ENCODE measurements at places on chromosomes 1 and 21.
A peak's percentile ranks its signal among the peaks of the same experiment; 100 is the strongest.

DNA sequence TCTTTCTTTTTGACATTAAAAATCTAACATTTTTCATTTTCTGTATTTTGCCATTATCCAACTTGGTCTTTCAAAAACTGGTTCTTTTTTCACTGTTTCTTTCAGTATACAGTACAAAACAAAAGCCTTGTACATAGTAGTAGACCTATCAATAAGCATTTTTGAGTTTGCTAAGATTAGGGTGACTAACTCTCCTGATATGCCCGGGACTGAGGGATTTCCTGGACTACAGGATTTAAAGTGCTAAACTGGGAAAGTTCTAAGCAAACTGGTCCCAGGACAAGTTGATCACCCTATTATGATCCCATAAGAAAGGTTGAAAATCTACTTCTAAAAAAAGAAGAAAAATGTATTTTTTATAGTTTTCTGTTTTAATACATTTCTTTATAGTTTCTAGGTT lies 120.9 kb downstream of the USP25 start:
- DNase-seq: no peak

DNA sequence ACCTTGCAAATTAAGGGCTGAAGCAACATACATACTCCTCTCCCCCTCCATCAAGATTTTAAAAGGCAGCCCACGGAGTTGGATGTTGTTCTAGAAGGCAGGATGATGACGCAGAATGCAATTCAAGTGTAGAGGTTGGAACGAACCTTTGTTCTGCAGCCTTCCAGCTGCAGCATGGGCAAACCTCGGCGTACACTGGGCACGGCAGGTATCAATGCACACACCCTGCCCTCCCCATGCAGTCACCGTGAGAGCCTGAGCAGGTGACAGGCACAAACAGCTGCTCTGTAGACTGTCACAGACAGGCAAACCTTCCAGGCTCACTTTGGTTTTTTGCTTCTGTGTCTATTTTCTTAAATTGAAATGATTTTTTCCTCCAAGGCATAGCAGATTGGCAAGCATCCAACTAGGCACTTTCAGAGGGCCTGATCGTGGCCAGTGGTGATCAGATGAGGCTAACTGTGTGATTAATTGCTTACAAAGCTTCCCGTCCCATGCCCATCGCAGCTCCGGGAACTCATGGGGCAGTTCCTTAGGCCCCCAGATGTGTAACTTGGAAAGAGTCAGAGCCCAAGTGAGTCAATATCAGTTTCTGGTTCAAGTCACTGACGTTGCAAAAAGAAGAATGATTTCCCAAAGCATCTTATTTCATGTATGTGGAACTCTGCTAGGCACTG lies 82.3 kb downstream of the ITPKB start:
- no peak for DNase-seq

GRCh38 chr1:114003431-114003830 lies 24.2 kb downstream of the OLFML3 start:
- DNase-seq: no peak

DNA sequence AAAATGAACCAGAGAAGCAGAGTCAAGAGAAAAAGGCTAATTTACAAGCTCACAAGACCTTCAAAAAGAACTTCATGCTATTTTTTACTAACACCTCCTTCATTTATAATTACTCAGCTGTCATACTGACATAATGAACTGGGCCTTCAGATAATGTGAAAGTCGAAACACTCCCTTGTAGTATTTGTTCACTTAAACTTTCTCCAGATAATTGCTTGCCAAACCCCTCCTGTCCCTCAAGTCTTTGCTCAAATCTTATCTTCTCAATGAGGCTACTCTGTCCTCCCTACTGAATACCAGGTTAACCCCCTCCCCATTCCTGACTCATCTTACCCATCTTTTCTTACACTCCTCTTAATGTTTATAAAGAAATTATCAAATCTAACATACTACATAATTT lies 11.1 kb upstream of the MAP3K21 start:
- DNase-seq: no peak

DNA sequence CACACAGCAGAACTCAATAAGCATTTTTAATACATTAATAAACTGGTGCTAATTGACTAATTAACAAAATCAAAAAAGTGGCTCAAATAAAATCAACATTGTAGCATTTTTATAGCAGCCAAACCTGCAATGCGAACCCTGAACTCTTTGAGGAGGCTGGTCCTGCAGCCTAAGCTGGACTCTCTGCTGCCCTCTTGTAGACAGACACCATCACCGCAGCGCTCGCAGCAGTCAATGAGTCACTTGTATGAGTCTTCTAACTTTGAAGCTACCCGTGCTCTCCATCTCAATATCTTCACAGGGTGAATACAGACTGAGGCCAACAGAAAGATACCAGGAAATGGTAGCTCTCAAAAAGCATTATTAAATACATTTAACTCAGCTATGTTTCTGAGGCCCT lies 9.7 kb upstream of the KRTAP7-1 start:
- peak; percentile 30 for DNase-seq

DNA sequence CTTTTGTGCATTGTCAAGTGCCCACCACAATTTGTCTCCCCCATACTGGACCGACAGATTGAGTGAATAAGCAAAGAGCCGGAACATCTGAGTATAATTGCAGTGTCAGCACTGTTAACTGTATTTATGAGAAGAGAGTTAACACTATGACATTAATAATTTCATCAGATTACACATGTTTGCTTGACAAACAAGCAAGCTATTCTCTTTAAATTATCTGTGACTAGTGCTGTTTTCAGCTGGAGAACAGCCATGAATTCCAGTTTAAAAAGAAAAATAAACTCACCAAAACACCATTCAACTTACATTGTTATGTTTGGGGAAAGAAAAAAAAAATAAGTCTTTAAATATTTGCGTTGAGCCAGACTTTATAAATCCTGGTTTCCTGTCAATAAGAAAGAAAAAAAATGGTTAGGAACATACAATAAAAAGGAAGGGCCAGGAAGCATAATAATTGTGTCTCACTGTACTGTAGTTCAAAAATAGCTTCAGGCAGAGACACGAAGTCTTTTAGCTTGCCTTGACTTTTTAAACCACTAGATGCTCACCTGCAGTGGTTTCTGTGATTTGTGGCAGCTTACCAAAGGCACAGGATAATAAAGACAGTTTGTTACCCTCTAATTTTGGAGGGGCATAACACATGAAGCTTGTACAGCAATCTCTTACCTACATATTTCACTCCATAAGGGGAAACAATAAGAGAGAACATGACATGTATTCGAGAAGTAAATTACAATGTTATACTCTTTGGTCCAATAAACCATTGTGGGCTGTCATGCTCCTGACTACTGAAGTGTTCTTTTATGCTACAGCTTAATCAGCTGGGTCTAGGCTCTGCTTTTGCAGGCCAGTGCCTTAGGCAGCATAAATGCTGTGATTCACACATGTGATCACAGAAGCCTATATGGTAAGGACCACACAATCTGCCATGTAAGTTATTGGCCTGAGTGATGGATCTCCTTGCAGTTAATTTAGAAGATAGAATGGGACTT lies 302.0 kb upstream of the ADGRL2 start:
- DNase-seq: no peak

DNA sequence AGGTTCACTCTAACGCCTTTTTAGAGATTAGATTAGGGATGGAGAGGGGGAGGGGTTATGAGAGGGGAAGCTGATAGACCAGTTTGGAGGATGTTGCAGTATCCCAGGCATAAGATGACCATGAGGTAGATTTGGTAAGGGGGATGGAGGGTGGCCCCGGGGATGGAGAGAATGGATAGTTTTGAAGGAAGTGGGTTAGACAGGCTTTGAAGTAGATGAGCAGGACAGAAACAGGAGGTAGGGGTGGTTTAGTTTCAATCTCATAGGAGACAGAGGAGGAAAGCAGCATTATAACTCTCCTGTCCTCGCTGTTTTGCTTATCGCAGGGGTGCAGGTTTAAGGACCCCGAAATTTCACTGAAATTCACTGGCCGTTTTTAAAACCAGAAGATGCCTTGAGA lies 11.8 kb downstream of the UBIAD1 start:
- no peak for DNase-seq

GRCh38 chr1:115199416-115200132 lies 110.3 kb upstream of the TSPAN2 start:
- no peak for DNase-seq

GRCh38 chr1:106793651-106794050 lies 262.8 kb upstream of the PRMT6 start:
- DNase-seq: no peak

DNA sequence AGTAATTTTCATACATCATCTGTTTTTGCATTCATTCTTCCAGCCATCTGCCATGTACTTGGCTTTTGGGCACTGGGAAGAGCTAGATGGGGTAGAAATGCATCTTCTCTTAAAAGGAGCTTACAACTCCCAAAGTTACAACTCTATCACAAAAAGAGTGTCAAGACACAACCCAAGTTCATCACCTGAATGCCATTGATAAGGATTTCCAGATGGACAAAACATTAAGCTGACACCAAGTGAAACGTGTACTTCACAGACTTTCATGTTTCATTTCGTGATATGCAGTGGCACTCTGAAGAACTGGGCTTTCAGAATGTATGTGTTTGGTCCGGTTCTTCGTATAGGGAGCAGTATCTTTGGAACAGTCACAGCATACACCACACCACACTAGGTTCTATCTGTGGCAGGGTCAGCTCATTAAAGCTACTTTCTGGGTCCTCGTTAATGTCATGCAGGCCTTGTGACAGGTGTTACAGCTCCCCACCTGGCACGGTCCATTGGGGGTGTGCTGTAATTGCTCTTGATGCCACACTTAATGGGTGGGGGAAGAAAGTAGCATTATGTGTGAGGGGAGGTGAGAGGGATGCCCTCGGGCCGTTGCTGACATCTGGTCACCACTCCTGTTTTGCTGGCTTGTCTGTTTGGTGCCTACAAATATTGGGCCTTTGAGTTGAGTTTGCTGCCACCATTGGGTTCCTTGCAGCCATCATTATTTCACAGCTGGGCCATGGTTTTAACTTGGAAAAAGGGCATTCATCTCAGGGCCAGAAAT lies 164.9 kb downstream of the NFIA start:
- DNase-seq: no peak

DNA sequence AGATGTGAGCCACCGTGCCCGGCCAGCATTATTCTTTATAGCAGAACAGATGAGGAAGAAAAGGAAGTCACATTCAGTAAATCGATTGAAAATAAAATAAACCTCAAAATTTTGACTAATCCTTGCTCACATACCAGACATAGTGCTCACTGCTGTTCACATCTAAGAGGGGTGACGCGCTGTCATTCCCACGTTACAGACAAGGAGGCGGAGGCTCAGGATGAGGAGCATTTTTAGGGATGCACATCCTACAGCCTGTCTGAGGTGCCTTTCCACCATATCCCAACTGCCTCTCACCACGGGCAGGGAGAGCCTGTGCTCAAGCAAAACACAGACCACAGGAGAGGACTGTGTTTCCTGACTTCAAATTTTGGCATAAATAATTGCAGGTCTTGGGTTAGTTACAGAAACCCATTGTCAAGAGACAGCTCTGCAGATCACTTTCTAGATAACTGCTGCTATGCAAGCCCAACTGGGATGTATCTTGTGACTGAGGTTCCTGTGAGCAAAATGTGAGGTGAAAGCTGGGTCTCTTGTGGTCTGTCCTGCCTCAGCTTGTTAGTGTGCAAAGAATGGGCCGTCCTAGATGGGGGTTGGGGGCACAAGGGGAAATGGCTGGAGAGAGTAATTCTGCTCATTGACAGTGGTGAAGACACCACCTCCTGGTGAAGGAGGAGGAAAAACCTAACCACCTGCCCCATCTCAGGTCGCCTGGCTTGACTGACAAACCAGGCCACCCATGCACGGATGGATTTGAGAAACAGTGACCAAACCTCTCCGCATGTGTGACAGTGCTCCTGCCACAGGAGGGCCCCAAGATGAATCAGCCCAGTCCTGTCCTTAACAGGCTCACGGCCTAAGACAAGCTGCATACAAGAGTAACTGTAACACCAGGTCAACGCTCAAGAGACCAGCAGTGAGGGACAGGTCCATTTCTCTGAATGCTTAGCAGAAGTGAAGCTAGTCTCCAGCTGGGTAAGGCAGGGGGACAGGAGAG lies 8.2 kb downstream of the TNN start:
- no peak for DNase-seq

- peak; percentile 10 for DNase-seq
These were observed 32.9 kb upstream of the TADA1 start for GRCh38 chr1:166908942-166909341.

- DNase-seq: no peak
These were observed 5.7 kb upstream of the UBE4B start for GRCh38 chr1:10027027-10027426.

- DNase-seq: no peak
These were observed 3.4 kb downstream of the KIF21B start for GRCh38 chr1:201020040-201020591.

DNA sequence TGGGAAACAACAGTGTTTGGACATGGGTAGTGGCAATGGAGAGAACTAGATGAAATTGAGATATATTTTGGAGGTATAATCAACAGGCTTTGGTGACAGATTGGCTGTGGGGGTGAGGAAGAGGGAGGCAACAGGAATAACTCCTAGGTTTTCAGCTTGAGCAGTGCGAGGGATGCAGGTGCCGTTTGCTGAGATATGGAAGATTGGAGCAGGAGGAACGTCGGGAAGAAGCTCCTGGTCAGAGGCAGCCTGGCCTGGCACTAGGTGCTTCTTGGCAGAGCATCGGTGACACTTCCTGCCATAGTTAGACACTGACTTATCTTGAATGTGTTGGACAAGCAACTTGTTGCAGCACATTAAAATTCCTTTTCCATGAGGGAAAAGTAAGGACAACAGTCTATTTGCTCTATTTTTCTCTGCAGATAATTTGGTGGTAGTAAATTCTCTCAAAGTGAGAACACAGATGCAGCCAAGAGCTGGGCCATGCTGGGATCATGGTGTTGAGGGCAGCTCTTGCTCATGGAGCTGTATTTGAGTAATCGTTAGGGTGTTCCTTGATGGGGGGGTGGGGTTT lies 21.5 kb upstream of the MYSM1 start:
- DNase-seq: no peak

- no peak for DNase-seq
These were observed 31.9 kb downstream of the GLUL start for GRCh38 chr1:182359645-182360044.

DNA sequence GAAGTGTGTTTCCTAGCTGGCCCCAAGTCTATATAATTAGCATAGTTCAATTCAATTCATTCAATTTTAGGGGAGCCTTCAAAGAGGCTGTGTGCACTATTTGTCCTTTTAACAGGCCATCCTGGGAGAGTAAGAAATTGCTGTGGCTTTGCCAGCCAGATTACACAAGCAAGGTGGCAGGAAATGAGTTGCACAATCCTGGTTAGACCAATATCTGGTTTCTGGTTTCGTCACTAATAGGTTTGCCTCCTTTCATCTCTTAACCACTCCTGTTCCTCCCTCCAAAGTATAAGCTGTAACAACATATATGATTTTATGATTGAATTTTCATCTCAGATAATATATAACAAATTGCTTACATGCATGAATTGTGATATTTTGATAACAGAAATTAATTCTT lies 84.1 kb upstream of the NEGR1 start:
- no peak for DNase-seq

- no peak for DNase-seq
These were observed 1.6 kb upstream of the SH3D21 start for GRCh38 chr1:36304521-36304920.

DNA sequence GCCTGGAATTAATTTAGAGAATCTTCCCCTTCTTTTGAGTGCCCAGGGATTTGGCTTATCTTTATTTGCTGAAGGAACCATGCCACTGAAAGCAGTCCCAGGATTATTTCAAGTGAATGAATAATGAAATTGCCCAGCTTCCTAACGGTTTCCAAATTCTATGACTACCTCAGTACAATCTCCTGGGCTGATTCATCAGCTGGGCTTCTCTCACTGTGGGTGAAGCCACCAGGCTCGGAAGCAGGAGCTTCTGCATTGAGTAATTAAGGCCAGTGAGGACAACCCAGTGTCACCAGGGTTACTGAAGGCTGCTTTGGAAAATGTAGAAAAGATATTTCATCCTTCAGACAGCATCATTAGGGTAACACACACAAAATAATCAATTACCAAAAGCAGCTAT lies 169.8 kb downstream of the DAB1 start:
- DNase-seq: no peak

Measured in kidney glomerular epithelial cell (primary cell).